ENCODE measurements at places on chromosomes 7 and 10.

GRCh38 chr10:124530816-124531215 is 69.2 kb downstream of the LHPP start:
- no peak for DNase-seq

GRCh38 chr10:85946713-85947326 is 419.8 kb downstream of the GRID1 start:
- no peak for DNase-seq

GRCh38 chr7:50673096-50673495 is 107.9 kb upstream of the DDC start:
- no peak for DNase-seq

DNA sequence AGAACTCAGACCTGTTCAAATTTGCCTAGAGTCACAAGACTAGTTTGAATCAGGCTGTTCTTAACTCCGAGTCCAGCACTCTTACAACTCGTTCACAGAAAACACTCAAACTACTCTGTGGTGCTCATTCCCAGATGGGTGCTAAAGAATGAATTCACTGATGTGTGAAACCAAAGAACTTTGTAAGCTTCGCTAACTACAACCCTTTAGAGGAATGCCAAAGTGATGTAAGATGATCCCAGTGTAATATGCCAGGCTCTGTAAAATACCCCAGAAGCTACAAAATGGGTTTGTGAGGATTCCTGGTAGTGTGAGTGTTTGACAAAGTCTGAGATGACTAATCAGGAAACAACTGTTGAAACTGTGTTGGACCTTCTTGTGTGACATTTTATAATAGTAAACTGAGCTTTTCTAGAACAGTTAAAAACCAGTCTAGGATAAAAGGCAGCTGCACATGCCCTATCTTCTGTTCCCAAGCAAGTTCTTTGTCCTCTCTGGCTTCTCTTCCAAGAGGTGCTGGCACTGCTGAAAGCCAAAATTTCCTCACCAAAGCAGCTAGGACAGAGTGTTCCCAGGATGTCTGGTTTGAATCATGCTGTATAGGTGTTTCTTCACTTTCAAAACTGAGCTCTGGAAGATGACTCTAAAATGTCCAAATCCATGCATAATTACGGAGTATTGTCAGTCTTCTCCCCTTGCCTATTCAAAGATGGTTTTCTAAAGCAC is 527.6 kb downstream of the SORCS1 start:
- DNase-seq = no peak

- no peak for DNase-seq
Measured at GRCh38 chr10:69180525-69181204, 631 bp downstream of the SUPV3L1 start.

DNA sequence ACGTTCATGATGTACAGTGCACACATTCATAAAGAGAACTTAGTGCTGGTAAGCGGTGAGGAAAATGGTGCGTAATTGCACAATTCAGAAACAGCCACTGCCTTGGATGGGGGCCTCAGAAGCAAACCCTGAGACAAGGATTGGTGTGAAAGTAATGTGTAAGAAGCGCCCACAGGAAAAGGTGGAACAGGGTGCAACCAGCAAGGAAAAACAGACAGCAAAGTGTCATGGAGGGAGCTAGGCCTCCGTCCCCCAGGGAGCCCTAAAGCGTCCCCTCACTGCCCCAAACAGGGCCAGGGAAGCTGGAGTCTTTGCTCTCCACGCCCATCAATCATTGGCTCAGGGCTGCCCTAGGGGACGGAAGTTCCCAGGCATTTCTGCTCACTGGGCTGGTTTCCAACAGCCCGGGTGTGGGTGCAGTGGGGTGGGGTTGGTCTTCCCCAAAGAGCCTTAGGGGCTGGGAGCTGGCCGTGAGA is 9.6 kb upstream of the C10orf105 start:
- DNase-seq = no peak

DNA sequence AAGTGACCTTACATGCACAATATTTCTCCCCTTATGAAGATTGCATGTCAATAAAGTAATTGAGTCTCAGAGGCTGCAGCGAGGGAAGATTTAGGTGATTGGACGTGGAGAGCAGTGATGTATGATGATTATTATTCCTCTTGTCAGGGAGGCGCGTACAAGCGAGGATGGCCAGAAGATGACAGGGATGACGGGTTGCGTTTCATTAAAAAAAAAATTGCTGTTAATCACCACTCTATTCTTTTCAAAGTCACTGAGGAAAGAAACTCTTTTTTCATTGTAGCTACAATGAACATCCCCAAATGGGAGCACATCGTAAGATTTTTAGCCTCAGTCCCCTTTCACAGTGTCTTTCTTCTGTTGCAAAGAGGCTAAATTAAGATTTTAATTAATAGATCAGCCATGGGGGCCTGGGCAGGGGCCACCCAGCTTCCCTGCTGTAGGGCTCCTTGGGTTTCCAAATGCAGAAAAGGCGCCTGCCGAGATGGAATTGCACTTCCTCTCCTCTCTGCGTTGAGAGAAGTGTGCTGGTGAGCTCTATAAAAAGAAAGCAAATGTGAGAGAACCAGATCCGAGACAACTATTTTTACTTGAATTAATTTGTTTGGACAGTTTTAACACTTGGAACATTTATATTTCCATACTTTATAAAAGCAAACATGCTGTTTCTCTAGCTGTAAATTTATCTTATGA is 998.1 kb downstream of the LRMDA start:
- DNase-seq = no peak

- no peak for DNase-seq
Measured at GRCh38 chr10:118585794-118586193, 9.7 kb downstream of the PRLHR start.

DNA sequence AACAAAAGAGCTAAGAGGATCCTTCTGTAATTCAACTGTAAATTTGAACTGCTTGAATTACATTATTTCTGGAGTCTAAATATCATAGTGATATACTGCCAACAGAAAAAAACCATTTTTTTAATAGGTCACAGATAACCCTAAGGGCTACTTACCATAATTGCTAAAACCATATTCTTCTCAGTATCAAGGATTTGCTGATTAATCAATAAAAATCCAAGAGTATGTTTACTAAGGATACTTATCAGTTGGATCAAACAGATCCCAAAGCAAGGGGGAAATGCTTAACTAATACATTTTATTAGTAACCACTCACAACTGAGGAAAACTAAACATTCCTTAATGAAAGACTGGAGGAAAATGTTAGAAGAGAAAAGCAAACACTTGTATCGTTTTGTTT is 166.0 kb downstream of the PIP4K2A start:
- no peak for DNase-seq

GRCh38 chr7:150903606-150904005 is 51.3 kb downstream of the AOC1 start:
- no peak for DNase-seq

DNA sequence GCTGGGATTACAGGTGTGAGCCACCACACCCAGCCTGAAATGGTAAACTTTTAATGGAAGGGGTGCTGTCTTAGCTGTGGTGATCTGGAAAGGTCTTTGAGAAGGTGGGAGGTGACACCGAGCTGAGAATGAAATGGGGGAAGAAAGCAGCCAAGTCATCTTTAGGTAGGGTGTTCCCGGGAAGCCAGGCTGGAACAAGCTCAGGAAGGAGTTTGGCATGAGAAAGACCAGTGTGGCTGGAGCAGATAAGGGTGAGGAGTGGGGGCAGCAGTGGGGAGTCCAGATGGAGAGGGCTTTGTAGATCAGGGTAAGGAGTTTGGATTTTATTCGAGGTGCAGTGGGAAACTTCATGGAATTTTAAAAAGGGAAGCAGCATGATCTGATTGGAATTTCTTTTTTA is 30.0 kb downstream of the KIFBP start:
- no peak for DNase-seq

- DNase-seq = no peak
Measured at GRCh38 chr10:77789016-77789415, 137.5 kb downstream of the DLG5 start.

DNA sequence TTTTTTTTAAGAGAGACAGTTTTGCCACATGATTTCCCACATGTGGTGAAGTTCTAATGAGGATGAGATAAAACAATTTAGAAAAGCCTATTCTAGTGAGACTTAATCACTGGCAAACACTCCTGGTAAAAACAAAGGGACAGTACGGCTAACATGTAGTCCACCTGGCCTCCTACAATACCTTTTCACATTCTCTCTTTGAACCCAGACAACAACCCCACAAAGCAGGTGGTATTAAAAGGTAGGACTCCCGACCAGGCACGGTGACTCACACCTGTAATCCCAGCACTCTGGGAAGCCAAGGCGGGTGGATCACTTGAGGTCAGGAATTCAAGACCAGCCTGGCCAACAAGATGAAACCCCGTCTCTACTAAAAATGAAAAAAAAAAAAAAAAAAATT is 12.4 kb downstream of the PARD3 start:
- DNase-seq = no peak

DNA sequence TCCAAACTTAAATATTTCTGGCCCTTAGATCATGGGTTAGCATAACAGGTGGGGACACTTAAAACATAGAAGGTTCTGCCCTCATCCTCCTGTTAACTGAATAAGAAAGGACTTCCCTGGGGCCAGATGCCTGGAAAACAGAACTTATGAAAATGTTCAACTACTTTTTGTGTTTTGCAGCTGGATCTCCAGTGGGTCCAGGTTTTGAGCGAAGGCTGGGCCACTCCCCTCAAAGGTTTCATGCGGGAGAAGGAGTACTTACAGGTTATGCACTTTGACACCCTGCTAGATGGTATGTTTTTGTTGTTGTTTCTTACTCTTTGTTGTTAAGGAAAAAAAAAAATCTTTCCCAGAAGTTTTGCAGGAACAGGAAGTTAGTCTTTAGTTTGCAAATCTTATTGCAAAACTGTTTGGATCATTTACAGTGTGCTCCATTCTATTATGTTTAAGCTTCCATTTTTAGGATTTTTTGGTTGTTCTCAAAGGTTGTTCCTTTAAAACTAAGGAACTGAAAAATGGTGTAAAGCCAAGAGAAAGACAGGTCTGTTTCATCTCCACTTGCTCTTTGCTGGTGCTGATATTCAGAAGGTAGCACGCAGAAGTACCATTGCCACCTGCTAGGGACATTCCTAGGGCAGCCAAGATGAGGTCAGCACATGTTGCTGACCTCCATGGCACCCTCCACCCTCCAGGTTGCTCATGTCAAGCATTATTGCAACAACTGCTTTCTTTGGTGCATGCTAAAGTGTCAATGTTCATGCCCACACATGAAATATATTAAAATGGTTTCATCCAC is 56.1 kb downstream of the PAPSS2 start:
- DNase-seq = no peak

GRCh38 chr7:51949726-51950644 is 633.4 kb upstream of the COBL start:
- DNase-seq = no peak

- no peak for DNase-seq
Measured at GRCh38 chr10:91756286-91756685, 41.9 kb upstream of the TNKS2 start.

DNA sequence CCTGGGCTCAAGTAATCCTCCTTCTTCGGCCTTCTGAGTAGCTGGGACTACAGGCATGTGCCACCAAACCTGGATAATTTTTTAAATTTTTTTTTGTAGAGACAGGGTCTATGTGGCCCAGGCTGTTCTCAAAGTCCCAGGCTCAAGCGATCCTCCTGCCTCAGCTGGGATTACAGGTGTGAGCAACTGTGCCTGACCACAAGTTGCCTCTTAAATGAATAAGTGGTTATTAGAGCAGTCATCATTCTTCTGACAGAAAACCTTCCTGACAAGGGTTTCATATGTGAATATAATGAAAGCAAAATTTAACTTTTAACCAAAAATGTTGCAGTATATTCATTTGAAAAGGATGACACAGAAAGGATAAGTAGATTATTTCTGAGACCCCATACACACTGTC is 532.5 kb downstream of the GRM8 start:
- no peak for DNase-seq

- no peak for DNase-seq
Measured at GRCh38 chr7:152106990-152107389, 81.5 kb downstream of the GALNT11 start.

Data from stimulated activated CD8-positive, alpha-beta memory T cell treated with anti-CD3 and anti-CD28 coated beads, Interleukin-7, amount 100 ng/mL, for 48 hours (primary cell).